ENCODE measurements at places on chromosomes 13 and 19.

DNA sequence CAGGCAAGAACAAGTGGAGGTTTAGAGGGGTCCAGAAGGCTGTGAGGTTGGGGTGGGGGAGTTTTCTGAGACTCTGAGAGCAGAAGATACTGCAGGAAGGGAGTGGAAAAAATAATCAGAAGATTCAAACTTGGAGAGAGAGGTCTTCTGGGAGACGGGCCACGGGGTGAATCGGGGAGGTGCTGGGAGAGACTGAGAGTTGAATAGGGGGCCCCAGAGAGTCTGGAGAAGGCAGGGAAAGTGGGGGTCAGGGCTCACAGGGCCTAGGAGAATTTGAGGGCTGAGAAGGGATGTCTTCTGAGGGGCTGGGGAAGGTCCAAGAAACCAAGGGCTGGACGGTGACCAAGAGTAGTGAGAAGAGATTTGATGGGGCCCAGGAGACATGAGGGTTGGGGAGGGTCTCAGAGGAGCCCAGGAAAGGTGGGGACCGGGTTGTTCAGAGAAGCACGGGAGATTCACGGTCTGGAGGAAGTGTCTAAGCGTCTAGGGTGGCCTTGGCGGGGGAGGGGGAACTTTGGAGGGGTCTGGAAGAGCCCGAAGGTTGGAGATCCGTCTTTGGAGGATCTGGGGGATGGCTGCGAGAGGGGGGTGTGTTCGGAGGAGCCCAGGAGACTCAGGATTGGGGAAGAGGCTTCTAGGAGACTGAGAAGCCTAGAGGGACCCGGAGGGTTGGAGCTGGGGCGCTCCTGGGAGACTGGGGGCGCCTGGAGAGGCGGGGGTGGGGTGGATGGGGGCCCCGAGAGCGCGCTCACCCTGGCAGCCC lies 1.5 kb downstream of the KCNC3 start:
- DNase-seq: no peak

- DNase-seq: no peak
These were observed 28.5 kb downstream of the FBN3 start for GRCh38 chr19:8120636-8121480.

GRCh38 chr19:39070888-39071287 lies 13.3 kb upstream of the ACP7 start:
- DNase-seq: no peak

DNA sequence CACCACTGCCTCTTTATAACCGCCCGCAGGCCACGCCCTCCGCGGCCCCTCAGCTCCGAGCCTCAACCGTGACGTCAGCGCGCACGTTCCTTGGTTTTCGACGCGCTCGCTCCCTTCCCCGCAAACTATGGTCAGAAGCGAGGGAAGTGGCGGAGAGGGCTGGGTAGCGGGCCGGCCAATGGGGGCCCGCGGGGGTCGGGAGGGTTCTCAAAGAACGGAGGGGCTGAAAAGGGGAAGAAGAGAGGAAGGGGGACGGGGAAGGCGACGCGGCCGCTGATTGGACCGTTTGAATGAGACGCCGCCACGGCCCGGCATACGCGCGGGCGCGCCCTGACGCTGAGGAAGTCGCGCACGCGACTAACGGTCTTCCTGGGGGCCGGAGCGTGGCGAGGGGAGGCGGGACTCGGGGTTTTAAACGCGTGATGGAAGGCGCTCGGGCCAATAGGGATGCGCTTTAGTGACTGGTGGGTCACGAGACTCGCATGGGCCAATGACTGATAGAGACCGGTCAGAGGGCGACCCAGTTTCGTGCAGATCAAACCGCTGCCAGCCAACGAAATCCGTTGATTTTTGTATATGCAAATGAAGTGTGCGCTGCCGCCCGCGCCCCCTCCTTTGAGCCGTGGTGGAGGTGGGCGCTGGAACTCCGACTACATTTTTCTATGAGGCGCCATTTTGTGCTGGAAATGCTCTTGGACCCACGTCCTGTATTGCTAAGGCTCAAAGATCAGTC lies 378 bp upstream of the UBE2S start:
- peak; percentile 100 for DNase-seq

DNA sequence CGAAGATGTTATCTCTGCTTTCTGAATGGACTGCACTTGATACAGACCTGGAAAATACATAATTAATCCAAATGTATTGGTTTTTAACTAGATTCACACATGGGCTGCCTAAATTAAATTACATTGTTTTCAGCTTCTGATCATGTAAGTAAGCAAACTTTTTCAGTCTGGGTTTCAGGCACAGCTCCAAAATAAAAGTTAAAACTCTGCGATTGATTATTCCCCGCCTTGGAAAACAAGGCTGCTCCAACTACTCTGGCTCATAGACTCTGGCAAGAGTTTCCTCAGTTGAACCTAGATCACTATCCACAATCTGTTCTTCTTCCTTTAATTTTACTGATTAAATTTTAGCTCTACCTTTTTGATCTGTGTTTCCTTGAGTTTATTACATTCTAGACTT lies 526.0 kb upstream of the SPRY2 start:
- no peak for DNase-seq

GRCh38 chr19:35712567-35713505 lies 5.0 kb upstream of the KMT2B start:
- DNase-seq: no peak

DNA sequence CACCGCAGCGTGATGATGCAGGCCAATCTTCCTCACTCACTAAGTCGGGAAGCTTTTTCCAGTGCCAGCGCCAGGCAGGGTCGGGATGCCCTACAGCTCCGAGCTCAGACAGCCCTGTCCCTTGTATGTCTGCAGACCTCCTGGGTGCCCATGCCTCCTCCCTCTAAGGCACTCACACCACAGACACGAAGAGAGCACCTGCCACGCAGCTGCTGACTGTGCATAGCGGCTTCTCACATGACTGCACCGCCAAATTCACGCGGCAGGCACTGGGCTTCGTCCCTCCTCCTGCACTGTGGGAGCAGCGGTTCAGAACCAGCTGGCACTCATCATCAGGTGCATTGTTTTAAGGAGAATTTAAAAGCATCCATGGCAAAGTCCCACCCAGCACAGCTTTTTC lies 88.1 kb downstream of the SLC7A1 start:
- DNase-seq: no peak

DNA sequence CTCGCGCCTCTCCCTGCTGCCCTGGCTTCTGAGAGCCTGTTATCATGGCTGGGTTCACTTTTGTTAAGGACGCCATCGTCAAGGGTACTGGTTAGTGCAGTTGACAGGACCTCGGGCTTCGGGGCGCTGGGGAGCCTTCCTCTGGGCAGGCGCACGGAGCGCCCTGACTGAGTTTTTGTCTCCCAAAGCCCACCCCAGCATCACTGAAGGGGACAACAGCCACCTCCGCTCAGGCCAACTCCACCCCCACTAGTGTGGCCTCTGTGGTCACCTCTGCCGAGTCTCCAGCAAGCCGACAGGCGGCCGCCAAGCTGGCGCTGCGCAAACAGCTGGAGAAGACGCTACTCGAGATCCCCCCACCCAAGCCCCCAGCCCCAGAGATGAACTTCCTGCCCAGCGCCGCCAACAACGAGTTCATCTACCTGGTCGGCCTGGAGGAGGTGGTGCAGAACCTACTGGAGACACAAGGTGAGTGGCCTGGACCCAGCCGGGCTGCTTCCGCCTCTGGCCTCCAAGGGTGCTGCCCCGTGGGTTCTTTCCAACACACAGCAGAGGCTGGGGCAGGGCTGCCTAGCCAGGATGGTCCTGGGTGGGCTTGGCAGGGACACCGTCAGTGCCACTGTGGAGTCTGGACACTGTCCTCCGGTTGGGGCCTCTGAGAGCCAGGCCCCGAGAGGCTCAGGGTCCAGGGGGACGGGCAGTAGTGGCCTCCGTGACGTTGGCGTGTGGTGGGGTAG lies 16.9 kb downstream of the TSSK6 start:
- no peak for DNase-seq

DNA sequence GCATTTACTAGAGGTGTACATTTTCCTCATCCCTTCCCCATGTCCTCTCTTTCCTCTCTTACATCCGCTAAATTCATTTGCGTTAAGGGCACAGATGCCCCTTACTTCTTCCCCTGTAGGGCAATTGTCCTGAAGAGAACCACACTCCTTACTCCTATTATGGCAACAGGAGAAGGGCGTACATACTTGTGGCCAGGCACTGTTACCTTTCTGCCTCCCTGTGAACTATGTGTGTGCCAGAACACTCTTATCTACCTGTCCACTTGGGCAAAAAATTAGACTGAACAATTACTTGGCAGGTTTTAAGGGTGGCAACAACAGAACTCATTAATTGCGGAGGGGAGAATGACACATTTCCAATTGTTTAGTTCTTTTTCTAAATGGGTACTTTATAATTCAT lies 152.5 kb downstream of the RGCC start:
- no peak for DNase-seq

GRCh38 chr13:20137875-20138274 lies 23.0 kb downstream of the GJA3 start:
- no peak for DNase-seq

DNA sequence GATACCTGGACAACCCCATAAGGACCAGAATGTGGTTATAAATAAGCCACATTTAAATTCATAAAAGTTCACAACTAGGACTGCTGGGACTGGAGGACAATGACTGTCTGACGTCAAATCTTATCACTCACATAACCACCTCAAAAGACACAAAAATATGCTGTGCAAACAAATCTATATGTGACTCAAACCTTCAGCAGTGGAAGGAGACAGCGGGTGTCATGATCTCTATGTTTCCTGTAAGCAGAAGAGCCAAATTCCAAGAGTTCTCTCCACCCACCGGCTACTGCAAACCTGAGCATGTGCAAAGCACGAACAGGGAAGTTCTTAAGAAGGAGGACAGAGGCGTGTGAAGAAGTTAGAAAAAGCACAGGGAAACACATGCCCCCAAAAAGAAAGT lies 113.2 kb downstream of the MYCBP2 start:
- DNase-seq: peak; percentile 53

GRCh38 chr13:79043208-79043607 lies 362.8 kb downstream of the RBM26 start:
- DNase-seq: no peak

DNA sequence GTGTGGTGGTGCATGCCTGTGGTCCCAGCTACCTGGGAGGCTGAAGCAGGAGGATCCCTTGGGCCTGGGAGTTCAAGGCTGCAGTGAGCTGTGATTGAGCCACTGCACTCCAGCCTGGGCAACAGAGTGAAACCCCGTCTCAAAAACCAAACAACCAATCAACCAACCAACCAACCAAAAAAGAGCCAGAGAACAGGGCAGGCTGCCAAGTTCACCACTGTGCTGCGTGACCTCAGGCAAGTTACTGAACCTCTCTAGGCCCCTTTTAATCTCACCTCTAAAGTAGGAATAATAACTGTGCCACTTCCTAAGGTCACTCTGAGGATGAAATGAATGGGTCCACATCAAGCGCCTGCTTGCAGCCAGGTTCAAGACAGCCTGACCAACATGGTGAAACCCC lies 16.9 kb downstream of the TJP3 start:
- no peak for DNase-seq

DNA sequence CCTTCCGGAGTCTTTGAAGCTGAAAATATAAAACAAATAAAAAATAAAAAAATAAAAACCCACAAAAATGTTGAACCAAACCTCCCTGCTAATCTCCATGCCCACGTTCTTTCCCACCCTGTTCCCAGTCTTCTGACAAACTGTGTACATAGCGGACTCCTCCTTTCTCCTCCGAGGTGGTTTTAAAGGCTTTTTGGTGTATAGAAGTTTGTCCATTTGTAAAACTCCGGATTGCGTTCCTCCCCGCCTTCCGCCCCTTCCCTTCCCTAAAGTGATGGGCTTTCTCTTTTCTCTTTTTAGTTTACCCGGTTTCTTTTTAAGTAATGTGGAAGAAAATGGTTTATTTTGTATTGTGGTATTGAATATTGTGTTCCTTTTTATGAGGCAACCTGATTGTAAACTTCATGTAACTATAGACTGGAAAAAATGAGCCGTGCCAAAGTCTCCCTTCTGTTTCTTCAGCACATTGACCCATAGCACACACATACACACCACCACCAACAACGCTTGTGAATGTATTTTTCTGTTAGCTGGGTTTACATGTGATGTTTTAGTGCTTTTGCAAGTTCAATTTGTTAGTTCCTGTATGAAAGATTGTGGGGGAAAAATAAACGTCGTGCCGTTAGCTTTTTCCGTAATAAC lies 4.4 kb downstream of the ZIC2 start:
- DNase-seq: no peak

DNA sequence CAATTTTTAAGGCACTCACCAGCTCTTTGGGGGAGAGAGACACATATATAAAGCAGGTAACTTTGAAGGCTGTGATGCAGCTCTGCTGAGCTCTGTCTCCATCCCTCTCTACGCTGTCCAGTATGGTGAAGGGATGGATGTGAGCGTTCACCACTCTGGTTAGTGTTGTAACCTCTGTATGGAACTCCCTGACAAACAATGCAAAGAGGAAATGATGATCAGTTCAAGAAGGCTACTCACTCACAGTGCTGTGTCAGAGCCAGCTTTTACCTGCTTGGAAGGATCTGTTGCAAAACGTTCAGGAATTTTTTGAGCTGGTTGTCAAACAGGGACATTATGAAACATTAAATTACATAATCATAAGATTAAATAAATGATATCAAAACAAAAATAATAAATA lies 90.8 kb upstream of the SLC10A2 start:
- no peak for DNase-seq

DNA sequence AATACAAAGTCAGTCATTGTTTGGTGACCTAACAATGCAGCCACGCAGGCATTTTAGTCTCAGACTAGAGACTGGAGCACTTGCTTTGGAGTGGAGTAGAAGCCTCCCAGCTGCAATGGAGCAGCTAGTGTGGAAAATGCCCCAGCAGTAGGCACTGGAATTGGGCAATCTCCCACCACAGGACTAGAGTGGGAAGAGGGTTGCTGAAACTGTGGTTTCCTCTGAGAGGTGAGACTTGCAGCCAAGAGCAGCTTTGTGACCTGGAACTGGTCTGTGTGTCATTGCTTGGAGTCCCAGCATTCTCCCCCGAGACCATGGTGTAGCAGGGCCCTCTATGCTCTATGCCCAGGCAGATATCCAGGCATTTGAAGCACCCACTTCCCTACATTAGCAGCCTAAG lies 556.3 kb downstream of the UQCRFS1 start:
- no peak for DNase-seq

GRCh38 chr13:22103046-22104027 lies 432.5 kb downstream of the FGF9 start:
- DNase-seq: no peak

DNA sequence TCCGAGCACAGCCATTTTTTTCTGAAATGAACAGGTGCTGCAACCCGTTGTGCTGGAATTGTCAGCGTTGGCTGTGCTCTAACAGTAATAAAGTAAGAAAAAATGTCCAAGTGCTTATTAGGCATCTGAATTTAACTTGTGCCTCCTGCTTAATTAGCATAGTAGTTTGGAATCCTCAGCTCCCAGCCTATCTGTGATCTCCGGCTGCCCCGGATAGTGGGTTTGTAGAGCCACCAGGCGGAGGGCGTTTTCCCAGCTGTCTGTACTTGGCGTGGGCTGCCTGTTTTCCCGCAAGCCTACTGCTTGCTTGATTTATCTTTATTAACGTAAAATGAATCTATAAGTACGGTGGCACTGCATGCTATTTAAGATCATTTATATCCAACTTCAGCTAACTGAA lies 137.9 kb downstream of the MTUS2 start:
- DNase-seq: no peak

Data from cardiac fibroblast (primary cell).